ENCODE measurements at places on chromosomes 11 and 22. TPM values are rescaled to one million over a fixed set of nuclear protein-coding genes. Genes with fewer than 3 reads are reported as not detected.

PGA5 gene
- polyA plus RNA-seq = 0.96 TPM

GRCh38 chr11:9146477-9146876, 55.1 kb upstream of the SCUBE2 start:
- DNase-seq = no peak

DNA sequence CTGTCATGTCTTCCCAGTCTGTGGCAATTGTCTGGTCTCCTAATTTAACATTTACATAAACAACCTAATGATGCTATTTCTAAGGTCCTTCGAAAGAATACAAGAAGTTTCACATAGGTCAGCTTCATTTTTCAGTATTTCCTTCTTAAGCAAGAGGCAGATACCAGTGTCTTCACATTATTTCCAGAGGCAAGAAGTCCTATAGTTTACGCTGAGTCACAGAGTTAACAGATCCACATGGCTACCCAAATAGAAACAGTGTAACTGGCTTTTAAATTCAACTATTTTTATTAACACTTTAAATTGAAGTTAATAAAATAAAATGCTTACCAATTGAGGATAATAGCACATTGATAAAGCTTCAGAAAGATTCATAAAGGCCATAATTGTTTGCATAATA, 10.9 kb downstream of the PRRG4 start:
- DNase-seq = no peak

FAM180B gene
- polyA plus RNA-seq = 4.2 TPM

KREMEN1 gene
- 96.7 TPM for polyA plus RNA-seq

NRIP3 gene
- polyA plus RNA-seq = not detected

- no peak for DNase-seq
Measured at GRCh38 chr22:39129746-39130145, 22.7 kb downstream of the CBX7 start.

TMPRSS13 gene
- not detected for polyA plus RNA-seq

GRCh38 chr11:126280595-126280994, 2.3 kb upstream of the TIRAP start:
- no peak for DNase-seq

All from muscle of arm (tissue), 14 donors.